ENCODE measurements at places on chromosomes 7 and 10. TPM values are rescaled to one million over a fixed set of nuclear protein-coding genes. Genes with fewer than 3 reads are reported as not detected.
A peak's percentile ranks its signal among the peaks of the same experiment; 100 is the strongest.

The CYP3A7 gene
- total RNA-seq, result not detected

The NCF1 gene
- 1.5 TPM for total RNA-seq

DNA sequence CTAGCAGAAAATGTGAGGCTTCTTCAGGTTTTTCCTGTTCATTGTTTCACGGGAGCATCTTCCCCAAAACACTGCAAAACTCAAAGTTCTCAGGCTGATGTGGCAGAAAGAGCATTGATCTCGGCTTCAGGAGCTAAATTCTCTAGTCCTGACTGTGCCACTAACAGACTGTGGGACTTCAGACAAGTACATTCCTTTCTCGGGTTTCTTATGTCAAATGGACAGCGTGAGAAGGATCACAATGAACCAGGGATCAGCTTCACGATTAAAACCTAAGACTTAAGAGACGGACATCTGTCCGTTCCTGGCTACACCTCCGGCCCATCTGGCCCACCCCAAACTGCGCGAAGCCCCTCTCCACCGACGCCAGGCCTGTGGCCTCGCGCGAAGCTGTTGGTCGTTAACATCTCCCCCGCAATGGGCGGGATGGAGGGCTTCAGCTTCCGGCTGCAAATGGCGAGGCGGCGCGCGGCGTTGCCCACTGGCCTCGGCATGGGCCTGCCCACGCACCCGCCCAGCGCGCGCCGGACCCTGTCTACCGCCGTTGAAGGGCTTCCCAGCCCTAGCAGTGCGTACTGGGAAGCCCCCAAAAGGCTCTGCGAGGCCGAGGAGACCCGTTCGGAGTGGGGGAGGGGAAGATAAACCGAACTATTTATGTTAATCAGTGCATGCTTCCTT lies 549 bp upstream of the DDX50 start:
- DNase-seq, result no peak

DNA sequence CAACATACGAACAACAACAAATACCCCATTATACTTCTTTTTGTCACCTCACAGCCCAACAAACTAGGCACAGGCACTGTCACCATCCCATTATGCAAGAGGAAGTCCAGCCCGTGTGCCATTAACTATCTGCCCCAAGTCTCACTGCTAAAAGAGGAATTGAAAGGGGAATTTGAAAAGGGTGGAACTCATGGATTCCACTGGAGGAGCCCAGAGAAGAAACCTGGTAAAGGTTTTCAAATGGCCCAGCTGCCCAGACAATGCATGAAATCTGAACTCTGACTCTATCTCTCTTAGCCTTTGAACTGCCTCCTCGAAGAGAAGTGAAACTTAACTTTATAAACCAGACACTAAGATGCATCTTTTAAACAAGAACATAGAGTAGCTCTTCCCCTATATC lies 130.0 kb downstream of the PLXNA4 start:
- DNase-seq, result no peak

The TLL2 gene
- total RNA-seq, result 0.68 TPM

DNA sequence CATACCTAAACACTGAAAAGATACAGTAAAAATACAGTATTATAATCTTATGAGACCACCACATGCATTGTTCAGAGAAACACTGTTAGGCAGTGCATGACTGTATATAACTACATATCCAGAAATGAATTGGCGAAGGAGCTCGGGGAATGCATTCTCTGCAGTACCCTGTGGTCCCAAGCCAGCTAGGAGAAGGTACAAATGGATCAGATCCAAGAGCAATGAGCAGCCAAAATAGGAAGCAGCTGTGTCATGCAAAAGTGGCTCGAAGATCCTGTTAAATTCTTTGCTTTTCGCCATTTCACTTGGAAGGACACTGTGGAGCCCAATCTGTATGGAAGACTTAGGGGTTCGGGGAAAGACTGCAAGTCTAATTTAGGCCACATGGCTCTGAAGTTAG lies 334.8 kb downstream of the TNS3 start:
- DNase-seq, result no peak

The SEMA3A gene
- total RNA-seq, result 1.4 TPM

- DNase-seq, result no peak
Observed at GRCh38 chr7:134182078-134182477, 54.9 kb downstream of the LRGUK start.

The PRKRIP1 gene
- total RNA-seq, result 52.5 TPM

DNA sequence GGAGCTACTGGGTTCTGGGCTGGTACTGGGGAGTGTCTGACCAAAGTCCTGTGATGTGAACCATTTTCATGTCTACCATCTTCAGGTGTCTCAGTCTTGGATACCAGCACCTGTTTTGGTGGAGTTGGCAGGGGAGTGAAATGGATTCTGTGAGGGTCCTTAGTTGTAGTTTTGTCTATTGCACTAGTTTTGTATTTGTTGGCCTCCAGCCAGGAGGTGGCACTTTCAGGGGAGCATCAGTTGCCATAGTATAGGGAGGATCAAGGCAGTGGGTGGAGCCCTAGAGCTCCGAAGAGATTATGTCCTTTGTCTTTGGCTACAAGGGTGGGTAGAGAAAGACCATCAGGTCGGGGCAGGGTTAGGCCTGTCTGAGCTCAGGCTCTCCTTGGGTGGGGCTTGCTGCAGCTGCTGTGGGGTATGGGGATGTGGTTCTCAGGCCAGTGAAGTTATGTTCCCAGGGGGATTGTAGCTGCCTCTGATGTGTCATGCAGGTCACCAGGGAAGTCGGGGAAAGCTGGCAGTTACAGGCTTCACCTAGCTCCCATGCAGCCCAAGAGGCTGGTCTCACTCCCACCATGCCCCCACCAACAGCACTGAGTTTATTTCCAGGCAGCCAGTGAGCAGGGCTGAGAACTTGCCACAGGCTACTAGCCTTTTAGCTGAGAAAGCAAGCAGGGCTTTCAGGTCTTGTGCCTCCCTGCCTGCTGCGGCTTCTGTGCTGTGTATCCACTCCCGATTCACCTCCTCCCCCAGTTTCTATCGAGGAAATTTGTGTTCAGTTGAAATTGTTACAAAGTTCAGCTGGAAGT lies 153.1 kb downstream of the ZNF365 start:
- DNase-seq, result peak; percentile 20

The PPP1R9A gene
- total RNA-seq, result 47.0 TPM

The CDC14C gene
- total RNA-seq, result 3.8 TPM
